EL (cell line): ENCODE measurements at places on chromosomes 12 and 14.

GRCh38 chr12:100189636-100190394, 10.8 kb upstream of the ACTR6 start:
- no peak for DNase-seq

GRCh38 chr12:15861404-15861803, 20.8 kb upstream of the STRAP start:
- DNase-seq, result no peak

DNA sequence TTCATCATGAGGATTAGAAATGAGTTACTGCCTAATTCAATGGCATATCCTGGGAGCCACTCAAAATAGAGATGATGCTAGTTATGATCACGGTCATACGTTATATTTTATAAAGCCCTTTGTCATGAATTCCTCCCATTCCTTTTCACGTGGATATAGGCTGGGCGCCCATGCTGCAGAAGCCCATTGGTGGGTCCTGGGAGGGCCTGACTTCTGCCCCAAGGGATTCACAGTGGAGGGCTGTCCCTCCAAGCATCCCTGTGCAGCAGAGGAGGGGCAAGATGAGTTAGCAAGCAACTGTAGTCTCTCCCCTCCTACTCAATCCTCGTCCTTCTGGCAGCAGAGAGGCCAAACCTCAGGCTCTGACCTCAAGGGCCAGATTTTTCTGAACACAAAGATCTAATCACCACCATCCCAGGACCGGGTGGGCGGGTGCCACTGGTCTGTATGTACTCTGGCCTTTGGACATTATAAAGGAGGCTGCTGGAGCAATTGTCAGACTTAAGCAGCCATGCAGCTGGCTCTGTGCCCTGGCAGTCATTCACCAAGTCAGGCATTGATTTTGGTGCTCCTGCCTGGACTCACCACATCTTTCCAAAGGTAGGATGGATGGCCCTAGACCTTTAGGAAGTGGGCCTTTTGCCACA, 8.6 kb downstream of the GLTP start:
- DNase-seq, result peak; percentile 43

DNA sequence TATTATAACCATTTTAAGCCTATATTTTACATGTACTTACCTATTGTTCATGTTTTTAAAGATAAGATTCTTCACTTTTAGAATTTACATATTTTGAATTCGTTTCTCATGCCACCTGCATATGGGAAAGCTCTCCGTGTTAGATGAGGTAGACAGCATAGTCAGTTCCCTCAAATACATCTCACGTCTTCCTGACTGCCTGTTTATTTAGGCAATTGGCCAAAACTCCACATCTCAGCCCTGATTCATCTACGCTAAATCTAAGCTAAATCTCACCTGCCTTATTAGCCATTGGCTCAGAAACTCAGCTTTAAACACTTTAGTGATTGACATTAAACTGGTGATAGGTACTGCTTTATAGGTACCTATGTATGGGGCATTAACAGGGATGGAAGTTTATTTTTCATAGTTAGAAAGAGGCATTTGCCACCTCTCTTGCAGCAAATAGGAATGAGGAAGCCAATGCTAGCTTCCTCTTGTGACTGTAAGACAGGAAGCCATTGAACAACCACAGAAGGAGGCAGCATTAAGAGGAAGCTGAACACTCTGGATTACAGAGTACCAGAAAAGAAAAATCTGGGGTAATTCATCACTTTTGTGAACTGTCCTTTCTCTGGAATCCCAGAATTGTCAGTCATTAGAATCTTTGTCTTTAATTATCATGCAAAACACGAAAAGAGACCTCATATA, 111.9 kb downstream of the LRFN5 start:
- DNase-seq, result no peak

GRCh38 chr14:77187649-77188012, 6.0 kb downstream of the TMEM63C start:
- no peak for DNase-seq

- DNase-seq, result no peak
Measured at GRCh38 chr14:57988445-57988844, 122.6 kb upstream of the SLC35F4 start.
